ENCODE measurements at places on chromosomes 3 and 15.

DNA sequence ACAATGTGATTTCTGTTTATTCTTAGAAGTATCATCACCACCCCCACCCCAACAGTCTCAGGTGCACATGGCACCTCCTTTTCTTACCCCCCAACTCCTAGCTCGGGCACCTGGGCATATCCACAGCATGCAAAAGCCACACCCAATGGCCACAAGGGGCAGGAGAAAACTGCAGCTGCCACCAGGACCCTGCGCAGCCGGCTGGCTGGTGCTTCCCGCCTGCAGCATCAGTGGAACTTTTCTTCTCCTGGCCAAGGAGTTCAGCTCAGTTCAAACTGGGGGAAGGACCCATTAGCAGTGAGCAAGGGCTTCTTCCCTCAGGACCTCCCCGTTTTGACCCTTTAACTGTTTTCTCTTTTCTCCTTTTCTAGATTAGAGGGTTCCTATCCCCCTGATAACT, 44.8 kb downstream of the TM4SF18 start:
- DNase-seq, result no peak

DNA sequence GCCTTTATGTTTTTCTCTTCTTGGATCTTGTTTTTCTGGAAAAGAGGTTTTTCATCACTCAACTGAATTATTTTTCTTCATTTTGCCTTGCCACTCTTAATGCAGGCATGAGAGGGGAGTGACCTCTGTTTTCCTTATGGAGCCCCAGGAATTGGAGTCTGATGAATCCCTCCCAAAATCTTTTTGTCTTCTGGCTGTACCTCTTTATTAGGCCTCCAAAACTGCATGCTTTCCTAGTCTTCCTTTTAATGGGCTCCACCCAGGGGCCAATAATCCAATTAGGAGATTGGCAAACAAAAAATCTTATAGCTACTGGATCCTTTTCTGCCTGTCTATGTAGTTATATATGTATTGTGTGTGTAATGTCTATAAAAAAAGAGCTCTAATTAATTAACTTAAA, 192.4 kb upstream of the PEX5L start:
- no peak for DNase-seq

DNA sequence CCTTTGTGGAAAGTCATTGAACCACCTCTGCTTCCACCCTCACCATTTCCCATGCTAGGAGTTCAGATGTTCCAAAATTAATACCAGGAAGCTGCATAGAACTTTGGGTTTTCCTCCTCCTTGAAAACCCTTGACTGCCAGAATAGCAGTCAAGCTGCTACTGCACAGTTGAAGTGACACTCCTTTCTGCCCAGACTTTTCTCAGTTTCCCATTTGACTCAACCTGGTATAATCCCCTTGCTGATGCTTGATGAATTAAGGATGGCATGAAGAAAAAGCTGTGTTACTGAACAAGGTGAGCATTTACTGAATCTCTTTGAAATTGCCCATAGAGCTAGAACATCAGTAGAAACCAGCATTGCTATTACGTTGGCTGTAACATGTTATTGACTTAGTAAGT, 286.0 kb downstream of the EDEM1 start:
- DNase-seq, result no peak

DNA sequence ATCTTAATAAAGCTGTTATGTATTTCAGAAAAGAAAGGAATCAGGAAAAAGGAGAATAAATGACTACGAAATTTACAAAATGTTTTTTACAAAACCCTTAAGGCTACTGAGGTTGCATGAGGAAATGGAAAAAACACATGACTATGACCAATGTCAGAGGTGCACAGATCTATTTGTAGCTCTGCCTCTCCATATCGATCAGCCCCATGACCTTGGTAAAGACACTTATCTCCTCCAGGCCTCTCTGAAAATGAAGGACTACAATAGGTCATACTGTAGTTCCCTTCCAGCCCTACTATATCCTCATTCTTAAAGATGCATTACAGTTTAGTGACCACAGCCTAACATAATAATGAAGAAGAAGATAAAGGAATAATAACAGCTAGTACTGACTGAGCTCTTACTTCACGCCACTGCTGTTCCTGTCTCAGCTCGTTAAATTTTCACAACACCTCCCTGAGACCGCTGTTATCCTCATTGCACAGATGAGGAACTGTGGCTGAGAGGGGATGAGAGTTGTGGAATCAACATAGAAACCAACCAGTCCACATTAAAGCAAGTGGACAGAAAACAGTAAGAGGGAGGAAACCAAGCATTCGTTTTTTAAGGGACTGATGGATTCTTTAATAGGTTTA, 163.2 kb downstream of the MAGI1 start:
- no peak for DNase-seq

GRCh38 chr3:116390318-116390717, 55.0 kb downstream of the LSAMP start:
- DNase-seq, result no peak

- no peak for DNase-seq
Measured at GRCh38 chr15:41331281-41331680, 1.1 kb downstream of the OIP5 start.

GRCh38 chr3:21668012-21668411, 83.0 kb downstream of the ZNF385D start:
- no peak for DNase-seq

DNA sequence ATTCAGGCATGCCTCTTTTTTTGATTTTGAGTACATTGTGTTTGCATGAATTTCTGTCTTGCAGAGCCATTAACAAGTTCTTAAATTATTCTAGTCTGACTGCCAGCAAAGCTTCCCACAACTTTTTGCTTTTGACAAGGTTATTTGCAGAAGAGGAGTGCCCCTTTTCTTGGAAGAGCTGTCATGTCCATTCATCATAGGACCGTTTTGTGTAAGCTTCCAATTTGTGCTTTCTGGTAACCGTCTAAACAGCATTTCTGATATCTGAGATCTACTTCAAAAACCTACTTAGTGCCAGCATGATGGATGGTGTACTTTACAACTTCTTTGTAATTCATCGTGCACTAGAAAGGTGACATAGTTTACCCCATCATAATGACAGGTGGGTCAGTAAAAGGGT, 379.7 kb downstream of the NAALADL2 start:
- no peak for DNase-seq

- DNase-seq, result no peak
Measured at GRCh38 chr15:50234764-50235163, 30.8 kb downstream of the HDC start.

All from chondrocyte (in vitro differentiated cells).